ENCODE measurements at places on chromosomes 12 and 14.

DNA sequence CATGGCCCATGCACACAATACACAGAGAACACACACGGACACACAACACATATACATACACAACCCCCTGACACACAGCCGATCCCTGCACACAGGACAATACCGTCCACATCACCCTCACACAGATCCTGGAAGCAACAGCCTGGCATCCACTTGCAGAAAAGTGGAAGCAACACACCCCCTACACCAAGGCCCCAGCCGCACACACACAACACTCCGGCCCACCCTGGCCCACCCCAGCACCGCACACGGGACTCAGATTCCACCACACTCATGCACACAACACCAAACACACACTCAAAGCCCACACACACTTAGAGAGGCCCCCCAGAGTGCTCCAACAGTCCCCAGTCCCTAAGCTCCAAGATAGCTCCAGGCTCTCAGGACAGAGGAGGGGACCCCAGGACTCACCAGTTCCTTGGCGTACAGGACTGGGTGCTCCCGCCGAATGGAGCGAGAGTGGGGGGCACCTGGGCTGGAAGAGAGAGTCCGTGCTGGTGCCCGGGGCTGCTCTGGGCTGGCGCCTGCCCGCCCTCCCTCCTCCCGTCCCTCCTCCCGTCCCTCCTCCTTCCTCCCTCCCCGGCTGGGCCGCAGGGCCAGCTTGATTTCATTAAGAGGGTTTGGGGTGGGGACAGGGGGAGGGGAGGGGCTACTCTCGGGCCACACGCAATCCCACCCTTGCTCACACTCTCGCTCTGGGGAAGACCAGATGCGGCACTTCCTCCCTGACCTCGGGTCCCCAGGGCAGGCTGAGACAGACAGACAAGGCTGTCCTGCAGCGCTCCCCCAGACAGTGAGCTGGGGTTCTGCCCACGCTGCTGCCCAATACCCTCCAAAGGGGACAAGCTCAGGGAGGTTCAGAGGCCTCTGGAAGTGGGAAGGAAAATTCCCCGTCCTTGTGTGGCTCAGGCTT, at the start of gene TMEM119:
TMEM119 (minus strand) TSS at position 526 of the 913 bp plus-strand sequence. CDS start 5,701 bp downstream, outside the sequence.
- DNase-seq = no peak

GRCh38 chr14:33282331-33283230, 343.9 kb downstream of the NPAS3 start:
- DNase-seq = no peak

GRCh38 chr12:57886542-57886941, 40.0 kb upstream of the CTDSP2 start:
- no peak for DNase-seq

GRCh38 chr12:51760231-51760630, 88.3 kb downstream of the FIGNL2 start:
- DNase-seq = no peak

DNA sequence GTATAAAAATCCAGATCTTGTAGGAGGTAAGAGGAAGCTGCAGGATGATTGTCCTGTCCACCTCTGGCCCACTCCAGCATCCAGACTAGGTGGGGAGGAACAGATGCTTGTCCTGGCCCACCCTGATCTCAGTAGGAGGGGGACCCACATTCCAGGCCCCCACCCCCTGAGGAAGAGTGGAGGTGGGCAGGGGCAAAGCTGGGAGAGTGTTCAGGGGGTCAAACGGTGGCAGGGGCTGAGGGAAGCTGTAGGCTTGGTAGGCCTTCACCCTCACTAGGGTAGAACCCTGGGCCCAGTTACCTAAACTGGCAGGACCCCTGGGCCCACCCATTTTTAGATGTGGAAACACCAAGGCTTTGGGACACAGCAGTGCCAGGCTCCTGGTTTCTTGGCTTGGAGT, 4.1 kb downstream of the SLC48A1 start:
- no peak for DNase-seq

- DNase-seq = no peak
These were observed 966 bp downstream of the BICD1 start for GRCh38 chr12:32107359-32108267.

- DNase-seq = no peak
These were observed 234.1 kb upstream of the PLXNC1 start for GRCh38 chr12:93914281-93914680.

- DNase-seq = peak; percentile 99
These were observed 192.2 kb upstream of the PELI2 start for GRCh38 chr14:55926007-55926406.

- DNase-seq = no peak
These were observed 283.1 kb downstream of the DPF3 start for GRCh38 chr14:72610831-72611200.

DNA sequence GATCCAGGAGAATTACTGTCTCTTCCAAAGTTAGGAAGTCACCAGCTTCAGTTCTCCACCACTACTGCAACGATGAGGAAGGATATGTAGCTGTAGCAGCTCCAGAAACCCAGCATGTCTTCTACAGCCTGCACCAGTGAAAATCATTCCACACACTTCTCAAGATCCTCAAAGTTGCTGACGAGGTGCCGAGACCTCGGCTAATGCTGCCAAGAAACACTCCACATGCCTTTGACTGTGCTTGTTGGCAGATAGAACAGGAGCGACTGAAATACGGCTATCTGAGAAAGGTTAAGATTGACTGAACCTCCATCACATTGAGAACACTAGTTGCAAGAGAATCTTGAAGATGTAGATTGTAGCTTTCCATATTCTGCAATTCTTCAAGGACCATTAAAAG, 241.9 kb downstream of the PPFIA2 start:
- no peak for DNase-seq

DNA sequence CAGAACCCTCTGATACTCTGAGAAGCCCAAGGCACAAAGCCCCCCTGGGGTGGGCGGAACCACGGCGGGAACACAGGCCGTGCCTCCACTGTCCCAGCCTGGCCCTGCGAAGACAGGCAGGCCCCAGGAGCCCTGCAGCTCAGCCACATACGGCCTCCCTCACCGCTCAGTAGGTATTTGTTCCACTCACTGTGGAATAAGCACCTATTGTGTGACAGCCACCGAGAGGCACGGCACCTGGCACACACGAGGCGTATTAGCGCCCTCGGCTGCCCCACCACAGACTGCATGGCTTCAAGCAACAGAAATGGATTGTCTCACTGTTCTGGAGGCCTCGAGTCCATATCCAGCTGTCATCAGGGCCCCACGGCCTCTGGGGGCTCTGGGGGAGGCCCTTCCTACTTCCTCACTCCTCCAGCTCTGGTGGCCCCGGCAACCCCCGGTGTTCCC, 66.3 kb downstream of the NCOR2 start:
- DNase-seq = no peak

DNA sequence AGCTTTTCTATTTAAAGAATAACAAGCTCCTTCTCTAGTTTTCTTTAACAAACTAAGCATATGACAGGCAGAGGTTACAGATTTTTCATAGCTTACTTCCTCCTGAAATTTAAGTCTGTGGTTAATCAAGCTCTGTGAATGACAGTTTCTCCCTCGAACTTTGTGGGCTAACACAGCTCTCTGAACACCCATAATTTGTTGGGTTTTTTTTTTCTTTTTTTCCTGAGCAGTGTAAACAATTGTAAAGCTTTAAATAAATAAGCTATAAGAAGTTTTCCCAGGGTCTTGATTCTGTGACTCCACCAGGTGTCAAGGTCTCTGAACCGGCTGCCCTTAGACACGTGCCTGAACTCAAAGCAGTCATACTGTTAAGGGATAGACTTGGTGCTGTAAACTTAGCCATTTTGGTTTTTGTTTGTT, 128.1 kb upstream of the AMIGO2 start:
- DNase-seq = no peak

- DNase-seq = no peak
These were observed 18.7 kb downstream of the A2ML1 start for GRCh38 chr12:8840938-8841633.

DNA sequence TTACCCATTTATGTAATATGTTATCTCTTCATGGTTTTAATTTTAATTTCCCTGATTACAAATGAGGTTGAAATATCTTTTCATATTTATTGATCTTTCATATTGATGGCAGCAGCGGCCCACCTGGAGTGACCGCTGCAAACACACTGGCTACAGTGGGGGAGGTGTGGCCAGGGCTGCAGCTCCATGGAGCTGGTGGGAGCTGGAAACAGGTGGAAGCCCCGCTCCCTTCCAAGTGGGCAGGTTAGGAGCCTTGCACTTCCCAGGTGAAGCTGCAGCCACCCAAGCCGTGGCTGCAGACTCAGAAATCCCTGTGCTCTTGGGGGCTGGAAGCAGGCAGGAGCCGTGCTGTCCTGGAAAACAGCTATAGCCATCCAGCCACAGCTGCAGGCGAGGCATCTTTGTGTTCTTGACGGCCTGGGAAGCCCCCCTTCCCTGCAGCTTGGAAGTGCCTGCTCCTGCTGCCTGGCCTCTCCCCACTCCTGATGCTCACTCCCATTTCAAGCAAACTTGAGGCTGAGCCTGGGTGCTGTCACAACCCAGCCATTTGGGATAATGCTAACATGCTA, 201.1 kb downstream of the TMEM117 start:
- no peak for DNase-seq

DNA sequence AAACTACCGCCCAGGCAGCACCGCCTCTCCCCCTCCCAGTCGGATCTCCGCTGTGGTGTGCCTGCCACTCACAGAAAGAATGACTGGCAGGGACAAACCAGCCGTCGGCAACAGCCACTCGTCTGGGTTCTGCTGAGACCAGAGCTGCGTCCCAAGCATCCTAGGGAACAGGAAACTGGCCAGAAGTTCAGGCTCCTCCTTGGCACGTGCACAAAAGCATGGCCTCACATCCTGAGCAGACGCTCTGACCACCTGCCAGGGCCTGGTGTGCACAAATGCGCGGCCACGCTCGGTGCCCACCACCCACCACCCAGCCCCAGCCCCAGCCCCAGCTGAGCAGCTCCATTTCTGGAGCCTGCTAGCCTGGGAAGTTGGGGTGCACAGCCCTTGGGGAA, 214.8 kb downstream of the DPF3 start:
- no peak for DNase-seq

GRCh38 chr12:42935090-42935489, 345.5 kb upstream of the PRICKLE1 start:
- no peak for DNase-seq

DNA sequence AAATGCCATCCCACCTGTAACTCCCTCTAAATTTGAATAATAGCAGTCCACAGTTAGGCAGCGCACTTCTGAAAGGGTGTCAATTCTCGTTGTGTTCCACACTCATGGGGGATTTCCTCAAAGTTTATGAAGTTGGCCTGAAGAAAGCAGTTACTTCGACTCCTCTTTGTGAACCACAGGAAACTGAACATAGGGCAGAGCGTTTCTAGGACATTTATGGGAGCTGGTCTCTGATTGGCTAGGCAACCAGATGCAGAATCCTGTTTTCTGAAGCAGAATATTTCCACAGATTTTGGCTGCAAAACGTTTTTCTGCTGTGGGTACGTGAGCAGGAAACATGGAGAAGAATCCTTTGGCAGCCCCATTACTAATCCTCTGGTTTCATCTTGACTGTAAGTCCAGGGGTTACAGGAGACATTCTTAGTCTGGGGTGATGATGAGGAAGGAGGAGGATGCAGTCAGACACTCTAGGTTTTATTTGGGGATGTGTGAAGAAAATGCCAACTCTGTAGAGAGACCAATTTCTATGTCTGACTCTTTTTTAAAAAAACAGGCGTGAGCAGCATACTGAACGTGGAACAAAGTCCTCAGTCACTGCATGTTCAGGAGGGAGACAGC, 431.5 kb upstream of the OR4E1 start:
- DNase-seq = no peak

DNA sequence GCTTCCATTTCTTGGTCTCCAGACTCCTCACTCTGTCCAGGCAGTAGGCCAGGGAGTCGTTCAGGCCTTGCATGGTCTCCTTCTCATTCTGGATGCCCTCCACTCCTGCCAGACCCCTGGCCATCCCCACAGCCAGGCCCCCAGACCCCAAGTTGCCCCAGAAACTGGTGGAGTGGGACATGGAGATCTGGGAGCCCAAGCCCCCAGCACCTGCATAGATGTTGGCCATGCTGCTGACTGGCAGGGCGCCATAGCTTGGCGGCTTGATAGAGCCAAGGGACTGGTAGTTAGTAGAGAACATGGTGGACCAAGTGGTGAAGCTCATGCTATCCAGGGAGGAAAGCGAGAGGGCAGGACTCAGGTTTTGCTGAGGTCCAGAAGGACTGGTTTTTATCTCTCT, 21.2 kb upstream of the INSM2 start:
- no peak for DNase-seq

DNA sequence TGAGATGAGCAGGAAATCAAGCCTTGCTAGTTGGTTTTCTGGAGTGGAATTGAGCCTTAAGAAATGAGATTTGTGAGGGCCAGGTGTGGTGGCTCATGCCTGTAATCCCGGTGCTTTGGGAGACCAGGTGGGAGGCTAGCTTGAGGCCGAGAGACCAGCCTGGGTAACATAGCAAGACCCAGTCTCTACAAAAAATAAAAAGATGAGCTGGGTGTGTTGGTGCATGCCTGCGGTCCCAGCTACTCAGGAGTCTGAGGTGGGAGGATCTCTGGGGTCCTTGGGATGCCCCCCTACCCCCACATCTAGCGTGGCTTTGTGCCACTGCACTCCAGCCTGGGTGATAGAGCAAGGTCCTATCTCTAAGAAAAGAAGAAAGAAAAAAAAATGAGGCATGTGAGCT, 104.2 kb upstream of the RTL1 start:
- no peak for DNase-seq

DNA sequence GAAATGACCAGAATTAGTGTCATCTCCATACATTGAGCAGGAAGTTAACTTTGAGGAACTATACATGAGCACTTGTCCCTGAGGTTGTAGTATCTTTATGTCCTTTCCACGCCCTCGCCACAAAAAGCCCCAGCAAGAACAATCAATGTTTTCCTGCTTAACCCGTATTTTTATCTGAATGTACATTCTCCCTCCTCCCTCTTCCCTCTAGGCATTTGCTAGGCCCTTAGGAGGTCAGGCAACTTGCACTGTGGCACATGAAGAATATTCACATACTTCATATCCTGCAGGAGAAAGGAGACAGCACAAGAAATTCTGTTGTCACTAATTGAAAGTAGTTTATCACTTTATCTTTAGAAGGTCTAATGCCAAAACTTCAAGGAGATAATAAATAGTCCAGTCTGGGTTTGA, 18.1 kb upstream of the DUSP6 start:
- no peak for DNase-seq

DNA sequence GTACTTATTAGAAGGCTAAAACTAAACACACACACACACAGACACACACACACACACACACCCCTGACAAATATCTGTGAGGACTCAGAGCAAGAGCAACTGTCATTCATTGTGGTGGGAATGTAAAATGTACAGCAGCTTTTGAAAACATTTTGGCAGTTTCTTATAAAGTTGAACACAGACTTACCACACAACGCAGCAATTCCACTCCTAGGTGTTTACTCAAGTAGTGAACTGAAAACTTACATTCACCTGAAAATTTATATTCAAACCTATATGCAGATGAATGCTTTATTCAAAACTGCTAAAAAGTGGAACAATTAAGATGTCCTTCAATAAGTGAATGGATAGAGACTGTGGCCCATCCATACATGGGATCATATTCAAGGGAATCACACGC, 18.6 kb downstream of the ZNF605 start:
- no peak for DNase-seq

GRCh38 chr12:51798501-51798900, 50.0 kb downstream of the FIGNL2 start:
- no peak for DNase-seq
